ENCODE measurements at places on chromosomes 12 and 14. TPM values are rescaled to one million over a fixed set of nuclear protein-coding genes. Genes with fewer than 3 reads are reported as not detected.

Gene CISTR
- not detected for total RNA-seq

Gene SLC6A15
- total RNA-seq = 15.1 TPM

Gene NKX2-1
- not detected for total RNA-seq

Gene EGLN3
- 65.0 TPM for total RNA-seq

Gene DEPDC4
- 8.3 TPM for total RNA-seq

Gene ART4
- total RNA-seq = not detected

Gene CMA1
- total RNA-seq = not detected

Gene AHSA1
- 185 TPM for total RNA-seq

Gene OTX2
- total RNA-seq = 453 TPM

Gene KIF26A
- 40.2 TPM for total RNA-seq

Gene GALNT8
- total RNA-seq = 2.6 TPM

Gene APOF
- total RNA-seq = not detected

Gene ESR2
- 0.21 TPM for total RNA-seq

Gene ARMH4
- total RNA-seq = 23.0 TPM

- no peak for DNase-seq
These were observed 43.8 kb upstream of the TSPAN11 start for GRCh38 chr12:30882706-30883105.

GRCh38 chr12:4250691-4251090 lies 22.9 kb upstream of the CCND2 start:
- DNase-seq = no peak

GRCh38 chr14:61700104-61700886 lies 5.0 kb downstream of the HIF1A start:
- DNase-seq = no peak

GRCh38 chr14:68230950-68231717 lies 411.6 kb downstream of the RAD51B start:
- no peak for DNase-seq

DNA sequence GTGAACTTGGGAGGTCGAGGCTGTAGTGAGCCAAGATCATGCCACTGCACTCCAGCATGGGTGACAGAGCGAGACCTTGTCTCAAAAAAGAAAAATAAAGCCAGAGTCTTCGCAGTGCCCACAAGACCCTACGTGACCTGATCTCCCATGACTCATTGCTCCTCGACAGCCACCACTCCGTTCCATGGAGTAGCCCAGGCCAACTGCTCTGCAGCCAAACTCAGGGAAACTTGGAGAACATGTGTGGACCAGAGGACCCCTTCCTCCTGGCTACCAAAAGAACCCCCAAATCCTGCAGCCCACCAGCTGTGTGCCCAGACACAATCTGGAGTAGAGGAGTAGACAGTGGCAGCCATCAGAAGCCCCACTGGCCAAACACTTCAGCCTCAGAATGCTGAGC lies 32.1 kb upstream of the PPP2R5C start:
- DNase-seq = no peak

DNA sequence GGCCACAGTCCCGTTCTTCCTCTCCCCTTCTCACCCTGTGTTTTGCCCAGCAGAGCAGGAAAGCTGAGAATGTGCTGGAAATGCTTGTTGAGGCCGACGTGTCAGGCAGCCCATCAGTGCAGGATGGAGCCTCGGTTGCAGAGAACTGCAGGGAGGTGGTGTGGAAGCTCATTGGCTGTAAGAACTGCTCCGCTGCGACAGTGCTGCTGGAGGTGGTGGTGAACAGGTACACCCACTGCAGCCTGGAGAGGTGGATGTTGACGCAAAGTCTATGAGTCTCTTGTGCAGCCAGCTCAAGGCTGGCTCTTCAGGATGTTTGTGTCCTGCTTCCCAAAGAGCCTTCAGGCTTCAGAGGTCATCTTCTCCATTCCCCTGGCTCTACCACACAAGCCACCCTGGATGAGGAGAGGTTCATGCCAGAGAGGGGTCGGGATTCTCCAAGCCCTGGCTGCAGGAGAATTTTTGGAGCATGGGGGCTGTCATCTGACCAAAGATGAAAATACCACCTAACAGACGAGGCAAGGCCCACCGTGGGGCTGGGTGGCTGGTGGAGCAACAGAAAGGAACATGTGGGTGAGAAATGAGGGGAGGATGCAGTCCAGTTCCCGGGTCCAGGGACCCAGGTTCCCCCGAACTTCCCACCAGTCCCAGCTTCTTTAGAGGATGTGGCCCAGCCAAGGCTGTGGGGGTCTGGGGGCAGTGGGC lies 174.1 kb upstream of the PRMT8 start:
- DNase-seq = no peak

DNA sequence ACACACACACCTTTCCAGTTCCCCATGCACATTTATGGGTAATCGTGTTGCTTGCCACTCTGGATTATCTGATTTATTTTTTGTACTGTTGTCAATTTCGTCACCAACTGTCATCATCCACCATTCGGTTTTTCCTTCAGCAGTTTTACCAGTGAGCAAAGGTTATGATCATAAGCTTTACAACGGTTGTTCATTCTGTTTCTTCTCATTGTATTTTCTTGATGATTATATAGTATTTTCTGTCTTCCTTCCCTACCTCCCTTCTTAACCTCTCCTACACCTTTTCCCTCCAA lies 680 bp downstream of the NECAP1 start:
- DNase-seq = no peak

GRCh38 chr14:77562681-77563080 lies 53.8 kb downstream of the SPTLC2 start:
- no peak for DNase-seq

DNA sequence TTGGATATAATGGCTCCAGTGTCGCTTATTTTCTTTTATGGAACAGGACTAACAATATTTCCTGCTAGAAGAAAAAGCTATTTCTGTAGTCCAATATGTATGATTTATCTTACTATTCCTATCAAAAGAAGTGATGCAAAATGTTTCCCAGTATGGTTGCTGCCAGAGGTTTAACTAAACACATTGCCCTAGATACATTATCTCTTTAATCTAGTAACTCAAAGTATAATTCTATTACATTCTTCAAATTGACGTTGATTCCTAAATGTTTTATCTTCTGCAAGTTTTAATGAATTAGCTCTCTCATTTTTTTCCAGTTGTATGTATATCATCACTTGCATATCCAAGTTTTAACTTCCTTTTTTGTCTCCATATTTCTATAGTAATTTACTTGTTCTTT lies 28.2 kb downstream of the GYS2 start:
- DNase-seq = no peak

GRCh38 chr12:94769047-94769420 lies 118.7 kb upstream of the TMCC3 start:
- no peak for DNase-seq

DNA sequence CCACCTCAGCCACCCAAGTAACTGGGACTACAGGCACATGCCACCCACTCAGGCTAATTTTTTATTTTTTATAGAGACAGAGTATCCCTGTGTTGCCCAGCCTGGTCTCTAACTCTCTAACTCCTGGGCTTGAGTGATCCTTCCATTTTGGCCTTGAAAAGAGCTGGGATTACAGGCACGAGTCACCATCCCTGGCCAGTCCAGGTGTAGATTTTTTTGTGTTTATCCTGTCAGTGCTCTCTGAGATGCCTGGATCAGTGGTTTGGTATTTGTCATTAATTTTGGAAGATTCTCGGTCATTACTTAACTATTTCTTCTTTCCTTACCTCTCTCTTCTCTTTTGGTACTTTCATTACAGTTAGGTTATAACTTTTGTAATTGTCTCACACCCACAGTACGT lies 5.3 kb upstream of the HIF1A start:
- no peak for DNase-seq

DNA sequence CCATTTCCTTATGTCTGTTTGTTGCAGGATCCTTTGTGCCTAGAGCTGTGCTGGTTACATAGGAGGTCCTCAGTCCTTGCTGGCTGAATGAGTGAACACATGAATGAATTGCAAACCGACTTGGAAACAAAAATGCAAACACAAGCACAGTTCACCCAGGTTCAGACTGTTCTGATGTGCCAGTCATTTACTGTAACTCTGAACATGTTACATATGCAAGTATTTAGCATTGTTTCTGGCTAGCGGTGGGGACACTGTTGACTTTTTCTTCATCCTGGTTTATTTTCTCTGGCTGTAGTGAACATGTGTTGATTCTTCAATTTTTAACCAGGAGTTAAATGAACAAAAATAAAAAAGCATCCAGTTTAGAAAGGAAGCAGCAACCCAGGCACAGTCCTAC lies 33.4 kb downstream of the TSPAN9 start:
- no peak for DNase-seq
